ENCODE measurements at places on chromosomes 11 and 22.

DNA sequence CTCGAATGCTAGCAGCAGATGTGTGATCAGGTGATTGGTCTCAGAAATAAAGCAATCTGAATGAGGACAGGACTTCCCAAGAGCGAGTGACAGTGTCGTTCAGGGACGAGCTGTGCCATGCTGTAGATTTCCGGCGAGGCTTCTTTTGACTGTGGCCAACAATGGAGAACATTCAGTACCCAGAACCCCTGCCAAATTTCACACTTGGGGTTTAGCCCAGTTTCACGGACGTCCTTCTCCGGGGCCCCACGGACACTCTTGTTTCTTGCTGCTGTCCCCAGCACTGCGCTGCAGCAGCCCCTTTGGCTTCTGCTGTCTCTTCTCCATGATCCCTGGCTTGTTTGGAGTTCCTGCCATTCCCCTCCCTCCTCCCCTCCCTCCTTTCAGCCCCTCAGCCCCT lies 115.1 kb upstream of the GRAMD1B start:
- no peak for DNase-seq

GRCh38 chr22:42399315-42400271 lies 32.6 kb downstream of the NFAM1 start:
- peak; percentile 22 for DNase-seq

- no peak for DNase-seq
These were observed 344.4 kb downstream of the TBC1D22A start for GRCh38 chr22:47106806-47107205.

DNA sequence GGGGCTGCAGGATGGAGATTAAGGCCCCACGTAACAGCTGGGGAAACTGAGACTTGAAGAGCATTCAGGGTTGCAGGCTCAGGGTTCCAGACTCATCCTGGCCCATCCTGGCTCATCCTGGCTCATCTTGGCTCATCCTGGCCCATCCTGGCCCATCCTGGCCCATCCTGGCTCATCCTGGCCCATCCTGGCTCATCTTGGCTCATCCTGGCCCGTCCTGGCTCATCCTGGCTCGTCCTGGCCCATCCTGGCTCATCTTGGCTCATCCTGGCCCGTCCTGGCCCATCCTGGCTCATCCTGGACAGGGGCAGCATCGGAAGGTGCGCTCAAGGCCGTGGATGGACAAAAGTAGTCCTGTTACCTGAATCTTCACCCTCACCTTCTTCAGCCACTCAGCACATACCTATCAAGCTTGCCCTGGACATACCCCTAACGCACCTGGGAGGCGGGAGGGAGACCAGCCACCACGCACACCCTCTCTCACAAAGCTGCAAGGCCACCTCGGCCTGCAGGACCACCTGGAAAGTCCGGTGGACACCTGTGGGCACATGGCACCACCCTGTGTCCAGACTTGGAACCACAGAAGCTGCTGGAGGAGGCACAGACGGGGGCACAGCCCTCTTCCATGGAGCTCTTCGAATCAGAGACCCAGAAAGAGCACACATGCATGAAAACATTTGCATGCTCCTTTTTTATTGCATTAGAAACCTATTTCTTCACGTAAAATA lies 20.3 kb upstream of the NLRP6 start:
- no peak for DNase-seq

GRCh38 chr11:134725716-134726639 lies 313.9 kb upstream of the B3GAT1 start:
- DNase-seq, result no peak

All from Kasumi-1 (cell line).